Left cardiac atrium (tissue), 4 donors: ENCODE measurements at places on chromosomes 16 and 17. TPM values are rescaled to one million over a fixed set of nuclear protein-coding genes. Genes with fewer than 3 reads are reported as not detected.

DNA sequence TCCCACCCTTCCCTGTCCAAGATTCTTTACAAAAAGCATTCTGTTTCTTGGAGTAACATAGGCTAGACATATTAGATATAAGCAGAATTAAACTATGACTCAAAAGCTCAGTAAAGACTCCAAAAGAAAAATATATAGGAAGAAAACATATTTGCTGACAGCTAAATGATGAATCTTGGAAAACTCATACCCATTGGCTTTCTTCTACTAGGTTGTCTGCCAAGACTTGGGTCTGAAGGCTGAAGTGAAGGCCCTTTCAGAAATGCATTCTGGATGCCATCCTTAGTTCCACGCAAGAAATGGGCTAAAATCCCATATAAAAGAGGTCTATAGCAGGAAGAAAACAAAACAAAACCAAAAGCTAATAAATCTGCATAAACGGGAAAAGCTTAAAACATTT is 15.1 kb downstream of the CEP20 start:
- DNase-seq: no peak

DNA sequence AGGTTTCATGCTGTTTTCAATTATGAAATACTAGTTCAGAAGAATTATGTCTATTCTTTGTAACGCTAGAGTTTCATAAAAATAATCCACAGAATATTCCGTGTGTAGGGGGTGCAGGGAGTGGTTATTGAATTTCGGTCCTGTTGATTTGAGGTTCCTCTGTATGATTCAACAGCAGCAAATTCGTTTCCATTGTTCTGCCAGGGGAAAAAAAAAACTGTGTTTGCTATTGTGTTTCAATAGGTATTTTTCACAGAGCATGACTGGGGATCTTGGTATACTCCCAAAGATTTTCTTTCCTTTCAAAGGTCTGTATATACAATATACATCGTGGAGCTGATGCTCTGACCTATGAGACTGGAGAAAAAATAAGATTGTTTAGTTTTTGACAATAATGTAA is 15.8 kb downstream of the SHISA9 start:
- no peak for DNase-seq

DNA sequence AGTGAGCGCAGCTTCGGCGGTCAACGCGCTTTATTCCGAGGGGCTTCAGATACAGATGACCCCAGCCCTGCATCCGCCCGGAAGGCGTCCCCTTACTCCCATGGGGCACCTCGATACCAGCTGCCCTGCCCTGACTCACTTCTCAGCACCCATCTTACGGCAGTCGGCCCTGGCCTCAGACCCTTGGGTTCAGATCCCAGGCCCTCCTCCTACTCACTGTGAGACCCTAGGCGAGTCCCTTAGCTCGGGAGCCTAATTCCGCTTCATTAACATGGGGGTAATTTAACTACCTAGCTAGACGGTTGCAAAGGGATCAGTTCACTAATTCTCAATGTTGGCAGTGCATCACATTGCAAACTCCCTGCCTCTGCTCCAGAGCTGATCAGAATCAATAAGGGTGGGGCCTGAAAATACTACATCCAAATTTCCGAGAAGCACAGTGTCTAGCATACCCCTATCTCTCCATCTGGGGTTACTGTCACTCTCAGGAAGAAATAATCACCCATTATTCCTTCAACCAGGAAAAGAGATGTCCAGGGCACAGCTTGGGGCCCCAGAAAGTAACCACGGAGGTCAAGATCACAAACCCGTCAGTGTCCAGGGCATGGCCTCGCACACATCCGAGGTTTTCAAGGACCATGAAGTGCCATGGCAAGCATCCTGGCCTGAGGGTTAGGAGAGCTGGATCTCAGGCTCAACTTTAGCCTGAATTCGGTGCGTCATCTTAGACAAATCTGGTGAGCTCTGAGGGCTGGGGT is 415 bp upstream of the FLOT2 start:
- DNase-seq: no peak

- DNase-seq: no peak
Observed at GRCh38 chr17:77273397-77274085, 132.8 kb downstream of the SEC14L1 start.

The ZFPM1 gene
- 11.5 TPM for total RNA-seq

The KRT40 gene
- total RNA-seq: not detected

GRCh38 chr17:51200295-51200694 is 34.1 kb downstream of the NME2 start:
- no peak for DNase-seq

- no peak for DNase-seq
Observed at GRCh38 chr16:54957403-54958166, 26.9 kb downstream of the IRX5 start.

The SLC12A3 gene
- not detected for total RNA-seq

DNA sequence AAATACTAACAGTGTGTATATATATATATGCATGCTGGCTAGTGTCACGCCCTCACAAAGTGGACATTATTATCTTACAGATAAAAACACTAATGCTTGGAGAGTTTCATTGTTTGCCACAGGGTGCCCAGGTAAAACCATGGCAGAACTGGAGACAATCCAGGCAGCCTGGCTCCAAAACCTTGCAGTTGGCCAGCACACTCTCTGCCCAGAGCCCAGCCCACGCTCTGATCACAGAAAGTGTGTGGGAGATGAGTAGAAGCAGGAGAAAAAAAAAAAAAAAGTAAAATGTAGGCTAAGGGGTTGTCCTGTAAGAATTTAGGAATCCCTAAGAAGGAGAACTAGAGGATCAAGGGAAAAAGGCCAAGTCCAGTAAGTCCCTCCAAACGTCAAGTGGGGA is 538.0 kb downstream of the CDH13 start:
- DNase-seq: no peak

DNA sequence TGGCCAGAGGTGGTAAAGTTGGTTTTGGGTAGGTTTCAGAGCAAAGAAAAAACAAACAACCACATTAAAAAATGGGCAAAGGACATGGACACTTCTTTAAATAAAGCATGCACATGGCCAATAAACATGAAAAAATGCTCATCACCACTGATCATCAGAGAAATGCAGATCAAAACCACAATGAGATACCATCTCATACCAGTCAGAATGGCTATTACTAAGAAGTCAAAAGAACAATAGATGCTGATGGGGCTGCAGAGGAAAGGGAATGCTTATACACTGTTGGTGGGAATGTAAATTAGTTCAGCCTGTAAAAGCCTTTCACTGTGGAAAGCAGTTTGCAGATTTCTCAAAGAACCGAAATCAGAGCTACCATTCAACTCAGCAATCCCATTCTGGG is 598.4 kb upstream of the SOX9 start:
- DNase-seq: no peak
